Activated CD4-positive, alpha-beta memory T cell treated with anti-CD3 and anti-CD28 coated beads, Interleukin-2, amount 10 ng/mL, durations not matched to agents 7 days and 5 days (primary cell): ENCODE measurements at places on chromosomes 3 and 15. TPM values are rescaled to one million over a fixed set of nuclear protein-coding genes. Genes with fewer than 3 reads are reported as not detected.

Gene ARNT2
- not detected for total RNA-seq

Gene FILIP1L
- total RNA-seq = 2.0 TPM

Gene LRRIQ4
- total RNA-seq = not detected

Gene CYP1A2
- not detected for total RNA-seq

Gene BSN
- total RNA-seq = 0.05 TPM

Gene CSNK1G1
- total RNA-seq = 27.9 TPM

Gene FANCD2
- total RNA-seq = 60.8 TPM

Gene CDCP1
- 1.9 TPM for total RNA-seq

Gene MITF
- not detected for total RNA-seq

Gene CPN2
- not detected for total RNA-seq

Gene CA12
- not detected for total RNA-seq

Gene C2CD4A
- 0.40 TPM for total RNA-seq

Gene FRMD4B
- total RNA-seq = 69.5 TPM

Gene GPR156
- total RNA-seq = not detected

Gene ANKRD63
- total RNA-seq = not detected

Gene SHC4
- total RNA-seq = 2.8 TPM

Gene HRH1
- 1.0 TPM for total RNA-seq

Gene TRPM1
- total RNA-seq = not detected

Gene C3orf20
- 0.23 TPM for total RNA-seq

Gene EFL1
- total RNA-seq = 23.1 TPM

Gene ARPP21
- not detected for total RNA-seq

Gene TMEM212
- not detected for total RNA-seq

Gene ITGB5
- 0.40 TPM for total RNA-seq

Gene PTPN23
- 26.8 TPM for total RNA-seq

Gene ADAMTSL3
- not detected for total RNA-seq

Gene CYP8B1
- total RNA-seq = not detected

Gene UACA
- 1.3 TPM for total RNA-seq

Gene PGBD4
- 3.1 TPM for total RNA-seq

Gene CD200
- total RNA-seq = 9.2 TPM

Gene CPB1
- not detected for total RNA-seq

Gene HES1
- total RNA-seq = 11.2 TPM

Gene SNTN
- total RNA-seq = not detected

Gene SLC6A20
- not detected for total RNA-seq

Gene FHIT
- 9.6 TPM for total RNA-seq

Gene CFAP100
- not detected for total RNA-seq

Gene HYAL1
- 0.35 TPM for total RNA-seq

Gene TMEM45A
- 1.3 TPM for total RNA-seq

Gene DLEC1
- 3.8 TPM for total RNA-seq

Gene SPTSSB
- total RNA-seq = not detected

Gene FRG2C
- total RNA-seq = not detected

Gene ACKR2
- 2.3 TPM for total RNA-seq

Gene CELF6
- 0.18 TPM for total RNA-seq

Gene LRRK1
- total RNA-seq = 1.0 TPM

Gene LRRC31
- total RNA-seq = not detected

Gene GP9
- not detected for total RNA-seq

Gene NPAP1
- not detected for total RNA-seq

Gene DZIP3
- total RNA-seq = 16.1 TPM

Gene CMTM8
- 5.7 TPM for total RNA-seq

Gene BCL2A1
- total RNA-seq = 12.3 TPM

Gene RLBP1
- not detected for total RNA-seq
